Left lobe of liver (tissue), 2 donors: ENCODE measurements at places on chromosomes 6 and 20.

GRCh38 chr6:98530732-98531131 lies 303.6 kb upstream of the POU3F2 start:
- DNase-seq, result no peak

DNA sequence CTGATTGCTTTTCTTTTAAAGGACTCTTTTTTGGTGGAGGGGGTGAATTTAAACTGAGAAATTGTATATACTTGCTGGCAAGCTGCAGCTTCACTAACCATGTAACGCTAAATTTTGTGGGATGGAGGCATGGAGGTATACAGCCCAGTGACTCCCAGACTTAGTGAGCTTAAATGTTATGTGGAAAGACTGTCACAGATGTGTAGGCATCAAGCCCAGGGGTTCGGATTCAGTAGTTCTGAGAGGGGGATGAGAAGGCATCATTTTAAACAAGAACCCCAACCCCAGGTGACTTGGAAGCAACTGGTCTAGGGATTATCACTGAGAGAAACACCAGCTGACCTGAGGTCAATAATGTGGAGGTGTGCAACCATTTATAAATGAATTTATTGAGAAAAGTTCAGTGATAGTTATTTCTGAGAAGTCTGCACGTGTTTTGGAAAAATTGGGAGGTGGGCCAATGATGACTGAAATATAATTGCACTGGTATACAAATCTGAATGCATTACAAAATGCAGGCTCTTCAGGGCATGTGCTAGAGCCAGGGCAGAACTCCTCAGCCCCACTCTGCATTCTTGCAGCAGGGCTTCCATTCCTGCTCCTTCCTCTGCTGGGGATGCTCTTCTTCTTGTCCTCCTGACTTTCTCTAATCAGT lies 26.9 kb downstream of the RFPL4B start:
- no peak for DNase-seq

- no peak for DNase-seq
Observed at GRCh38 chr6:39389484-39389767, 66.9 kb upstream of the KCNK16 start.

- DNase-seq, result no peak
Observed at GRCh38 chr20:63290677-63291472, 2.1 kb upstream of the COL20A1 start.

GRCh38 chr6:135651964-135652755 lies 154.6 kb upstream of the AHI1 start:
- no peak for DNase-seq

- no peak for DNase-seq
Observed at GRCh38 chr6:157267654-157268053, 55.7 kb downstream of the TMEM242 start.

DNA sequence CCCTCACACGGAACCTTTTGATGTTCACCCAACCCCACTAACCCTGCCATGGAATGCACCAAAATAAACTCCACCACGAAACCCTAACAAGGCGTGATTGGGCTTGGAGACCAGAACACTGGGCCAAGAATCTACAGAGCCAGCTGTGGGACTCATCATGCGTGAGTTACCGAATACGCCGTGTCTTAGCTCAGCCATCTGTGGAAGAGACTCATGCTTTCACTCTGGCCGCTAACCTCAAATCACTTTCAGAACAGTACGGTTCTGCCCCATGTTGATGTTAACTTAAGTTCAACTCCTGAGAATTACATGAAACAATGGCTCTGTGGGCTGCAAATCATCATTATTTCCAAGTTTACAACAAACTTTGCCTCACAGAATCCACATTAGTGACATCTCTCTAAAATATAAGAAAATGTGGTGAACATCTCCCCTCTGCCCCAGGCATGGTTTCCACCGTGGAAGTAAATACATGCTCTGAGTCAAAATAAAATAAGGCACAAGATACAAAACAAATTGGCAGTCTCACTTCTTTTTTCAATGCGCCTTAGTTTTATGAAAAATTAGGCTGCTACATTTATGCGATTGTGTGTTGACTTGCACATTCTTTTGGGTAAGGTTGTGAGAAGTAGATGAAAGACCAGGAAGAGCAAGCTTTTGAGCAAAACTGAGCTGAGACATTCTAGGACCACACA lies 308.9 kb upstream of the EXOC2 start:
- no peak for DNase-seq

DNA sequence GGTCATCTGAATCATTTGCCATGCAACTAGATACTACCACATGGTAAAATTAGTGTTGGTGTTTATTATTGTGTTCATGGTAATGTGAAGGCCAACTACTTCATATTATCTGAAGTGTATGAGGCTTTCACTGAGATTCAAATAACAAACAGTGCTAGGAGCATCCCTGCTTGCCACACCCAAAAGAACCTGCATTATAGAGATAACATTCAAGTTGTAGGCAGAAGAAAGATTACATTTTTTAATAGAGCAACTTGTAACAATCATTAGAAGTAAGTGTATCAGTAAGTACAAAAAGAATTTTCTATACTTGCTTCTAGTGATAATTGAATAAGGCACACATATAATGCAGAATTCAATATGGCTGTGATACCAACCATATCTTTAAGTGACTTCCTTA lies 49.8 kb downstream of the BCKDHB start:
- no peak for DNase-seq

DNA sequence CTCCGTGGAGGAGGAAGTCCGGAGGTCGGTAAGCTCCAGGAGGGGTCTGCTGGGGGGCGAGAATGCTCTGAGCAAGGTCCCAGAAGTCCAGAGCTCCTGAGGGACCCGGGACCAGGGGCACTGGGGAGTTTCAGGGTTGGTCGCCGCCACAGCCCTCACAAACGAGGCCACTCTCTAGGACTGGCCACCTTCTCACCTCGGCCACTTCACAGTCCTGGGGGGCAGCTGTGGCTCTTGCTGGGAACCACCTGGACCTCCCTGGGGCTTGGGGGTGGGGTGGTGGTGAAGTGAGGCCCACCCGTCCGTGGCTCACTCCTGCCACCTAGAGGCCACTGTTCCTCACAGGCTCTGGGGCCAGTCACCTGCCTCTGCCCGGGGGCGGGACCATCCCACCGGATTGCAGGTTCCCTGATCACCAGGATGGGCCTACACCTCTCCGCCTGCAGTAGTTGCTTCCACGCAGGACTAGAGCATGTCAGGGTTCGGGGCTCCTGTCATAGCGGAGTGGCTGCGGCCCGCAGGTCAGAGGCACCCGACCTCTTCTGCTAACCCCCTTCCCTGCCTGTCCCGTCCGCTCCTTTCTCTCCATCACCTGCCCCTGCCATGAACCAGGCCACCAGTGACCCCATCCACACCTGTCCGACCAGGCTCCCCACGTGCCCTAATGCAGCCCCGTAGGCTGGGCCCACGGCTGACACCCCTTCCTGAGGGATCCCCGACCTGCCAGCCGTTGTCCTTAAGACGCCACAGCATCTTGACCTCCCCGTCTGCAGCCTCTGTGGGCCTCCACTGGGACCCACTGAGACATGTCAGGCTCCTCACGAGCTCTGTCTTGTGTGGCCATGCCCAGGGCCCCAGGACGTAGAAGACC lies 5.1 kb upstream of the TCEA2 start:
- peak; percentile 75 for DNase-seq

DNA sequence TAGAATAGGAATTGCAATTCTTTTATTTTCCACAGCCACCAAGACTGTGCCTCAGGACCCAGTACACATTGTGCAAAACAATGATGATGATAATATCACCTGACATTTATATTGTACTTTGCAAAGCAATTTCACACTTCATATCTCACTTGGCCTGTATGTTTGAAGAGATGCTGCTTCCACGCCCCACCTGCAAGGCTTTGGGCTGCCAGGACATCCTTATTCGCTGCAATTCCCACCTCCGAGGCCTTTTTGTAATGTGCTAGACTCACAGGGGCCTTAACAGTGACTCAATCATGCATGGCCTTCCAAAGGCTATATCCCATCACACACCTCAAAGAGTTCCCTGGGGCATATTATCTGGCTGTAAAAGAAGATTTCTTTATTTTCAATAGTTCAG lies 200.9 kb downstream of the MYLK4 start:
- DNase-seq, result no peak

- DNase-seq, result no peak
Observed at GRCh38 chr6:113989675-113990074, 18.7 kb upstream of the HDAC2 start.

DNA sequence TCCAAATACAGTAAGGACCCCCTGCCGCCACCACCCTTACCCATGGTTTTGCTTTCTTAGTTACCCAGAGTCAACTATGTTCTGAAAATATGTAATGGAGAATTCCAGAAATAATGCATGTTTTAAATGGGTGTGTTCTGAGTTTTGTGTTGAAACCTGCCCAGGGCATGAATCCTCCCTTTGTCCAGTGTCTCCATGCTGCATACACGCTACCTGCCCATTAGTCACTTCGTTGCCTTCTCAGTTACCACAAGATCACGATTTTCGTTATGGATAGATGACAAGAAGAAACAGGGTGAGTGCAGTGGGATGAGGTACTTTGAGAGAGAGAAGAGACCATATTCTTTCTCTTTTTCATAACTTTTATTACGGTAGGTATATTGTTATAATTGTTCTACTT lies 10.6 kb downstream of the FARS2 start:
- no peak for DNase-seq

DNA sequence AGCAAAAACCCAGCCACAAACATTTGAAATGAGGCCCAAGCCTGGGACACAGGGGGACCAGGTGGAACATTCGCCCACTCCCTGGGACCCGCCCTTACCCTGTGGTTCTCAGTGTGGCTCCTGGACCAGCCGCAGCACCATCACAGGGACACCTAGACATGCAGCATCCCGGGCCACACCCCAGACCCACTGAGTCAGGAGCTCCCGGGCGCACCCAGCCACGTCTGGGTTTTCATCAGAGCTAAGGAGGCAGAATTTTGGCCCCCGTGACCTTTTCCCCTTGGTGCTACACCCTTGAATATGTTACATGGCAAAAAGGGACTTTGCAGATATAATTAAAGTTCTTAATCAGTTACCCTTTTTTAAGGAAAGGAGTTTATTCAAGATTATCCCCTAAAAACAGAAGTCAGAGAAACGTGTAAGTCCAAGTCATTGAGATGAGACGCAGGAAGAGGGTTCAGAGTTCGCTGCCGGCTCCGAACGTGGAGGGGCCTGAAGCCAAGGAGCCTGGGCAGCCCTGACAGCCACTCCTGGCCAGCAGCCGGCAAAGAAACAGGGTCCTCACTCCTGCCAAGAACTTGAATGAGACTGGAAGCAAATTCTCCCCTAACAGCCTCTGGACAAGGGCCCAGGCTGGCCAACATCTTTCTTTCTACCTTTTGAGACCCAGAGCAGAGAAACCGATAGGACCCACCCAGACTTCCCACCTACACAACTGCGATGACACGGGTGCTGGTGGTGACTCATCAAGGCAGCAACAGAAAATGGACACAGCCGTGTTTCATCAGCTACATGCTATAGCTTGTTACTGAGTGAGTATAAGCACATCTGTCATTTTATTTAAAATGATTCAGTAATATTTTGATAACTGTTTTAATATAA lies 25.3 kb downstream of the BFSP1 start:
- DNase-seq, result no peak

DNA sequence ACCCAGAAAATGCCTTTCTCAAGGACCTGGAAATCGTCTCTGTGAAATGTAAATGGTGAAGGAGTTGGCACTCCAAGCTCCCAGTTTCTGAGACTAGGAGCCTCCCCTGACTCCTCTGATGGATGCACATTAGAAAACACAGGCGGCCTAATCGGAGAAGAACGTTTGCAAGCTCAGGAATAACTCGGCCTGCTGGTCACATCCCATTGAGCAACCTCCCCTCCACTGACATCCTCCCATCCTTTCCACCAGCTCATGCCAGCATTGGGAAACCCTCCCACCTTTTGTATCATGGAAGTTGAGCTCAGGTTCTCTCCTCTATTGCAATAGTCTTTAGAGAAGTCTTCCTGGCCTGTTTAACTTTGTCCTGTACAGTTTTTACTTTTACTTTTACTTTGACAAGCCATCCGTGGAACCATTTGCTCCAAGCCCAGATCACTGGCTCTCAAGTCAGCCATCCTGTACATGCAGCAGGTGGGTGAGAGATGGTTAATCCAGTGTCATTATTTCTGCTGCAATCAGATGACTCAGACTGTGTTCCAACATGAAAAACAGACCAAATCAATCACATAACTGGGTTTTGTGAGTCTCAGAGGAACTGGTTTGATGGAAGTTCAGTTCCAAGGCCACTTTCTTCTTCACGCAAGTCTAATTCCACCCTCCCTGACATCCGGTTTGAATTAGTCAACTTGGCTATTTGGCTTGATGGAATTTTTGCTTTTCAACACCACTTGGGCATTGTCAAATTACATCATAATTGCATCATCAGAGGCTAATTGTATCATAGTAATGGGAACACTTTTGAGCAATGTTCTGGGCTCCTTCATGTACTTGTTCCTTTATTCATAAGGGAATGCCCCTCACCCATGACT lies 619.4 kb upstream of the CDH4 start:
- no peak for DNase-seq

DNA sequence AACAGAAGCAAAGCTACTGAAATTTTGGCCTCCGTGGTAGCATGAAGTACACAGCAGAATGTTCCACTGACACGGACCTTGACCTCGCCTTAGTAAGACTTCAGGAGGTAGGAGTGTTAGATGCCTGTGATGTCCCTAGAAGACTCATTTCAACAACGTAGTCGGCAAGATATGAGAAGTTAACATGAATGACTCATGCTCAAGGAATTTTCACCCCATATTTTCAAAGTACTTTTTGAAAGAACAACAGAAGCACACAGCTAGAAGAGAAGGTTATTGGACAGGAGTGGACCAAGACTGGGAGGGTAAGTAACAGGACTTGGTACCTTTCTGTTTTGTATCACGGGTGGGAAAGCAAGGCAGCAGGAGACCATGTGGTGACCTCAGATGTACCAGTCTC lies 78.0 kb downstream of the DZANK1 start:
- DNase-seq, result no peak

- no peak for DNase-seq
Observed at GRCh38 chr20:32509639-32510066, 75.5 kb downstream of the NOL4L start.

- no peak for DNase-seq
Observed at GRCh38 chr6:105681061-105681460, 278.2 kb upstream of the PREP start.

DNA sequence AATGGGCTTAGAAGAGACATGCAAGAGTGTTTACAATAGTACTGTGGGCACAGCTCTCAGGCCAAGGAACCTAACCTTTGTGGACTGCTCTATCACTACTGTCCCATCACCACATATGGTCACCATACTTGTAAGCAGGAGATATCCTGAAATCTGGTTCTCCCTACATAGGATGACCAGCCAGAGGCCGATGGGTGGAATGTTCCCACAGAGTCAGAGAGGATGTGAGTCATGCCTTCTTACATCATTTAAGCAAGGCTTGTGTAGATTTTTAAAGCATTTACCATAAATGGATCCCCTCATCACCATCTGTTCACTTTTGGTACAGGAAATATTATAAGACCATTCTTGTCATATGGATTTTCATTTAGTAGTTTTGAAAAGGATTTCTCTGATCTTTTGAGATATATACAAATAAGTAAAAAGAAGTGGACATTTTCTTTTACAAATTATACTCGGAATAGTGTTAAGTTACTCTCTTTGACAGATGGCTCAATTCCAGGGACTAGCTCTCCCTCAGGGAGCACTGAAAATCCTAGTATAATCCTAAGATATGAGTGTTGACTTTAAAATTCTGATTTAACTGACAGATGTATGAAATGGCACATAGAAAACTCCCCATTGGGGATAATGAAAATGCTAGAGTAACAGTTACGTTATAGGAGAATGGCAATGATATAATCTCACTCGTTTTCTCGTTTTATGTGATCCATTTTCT lies 6.6 kb downstream of the HTR1B start:
- DNase-seq, result no peak
